T1000 (cell line): ENCODE measurements at places on chromosomes 6 and 20.

GRCh38 chr6:25956226-25956625 is 6.4 kb upstream of the TRIM38 start:
- DNase-seq: no peak

DNA sequence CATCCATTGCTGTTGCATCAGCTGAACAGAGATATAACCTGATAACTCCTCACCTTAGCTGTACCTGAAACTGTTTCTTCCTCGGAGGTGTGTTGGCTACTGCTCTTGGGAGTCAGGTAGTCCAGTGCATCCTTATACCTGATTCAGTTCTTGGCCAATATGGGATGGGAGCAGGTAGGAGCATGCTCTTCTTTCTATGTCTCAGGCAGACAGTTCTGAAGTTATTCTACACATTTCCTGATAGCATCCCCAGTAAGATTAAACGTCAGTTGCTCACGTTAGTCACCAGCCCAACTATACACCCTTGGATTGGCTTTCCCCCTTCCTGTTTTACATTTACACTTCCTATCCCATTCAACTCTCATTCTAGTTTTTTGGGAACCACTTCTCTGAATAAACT is 244.3 kb upstream of the FLRT3 start:
- DNase-seq: no peak

- DNase-seq: no peak
These were observed 60.8 kb downstream of the STX11 start for GRCh38 chr6:144211160-144211559.

- DNase-seq: no peak
These were observed 120.1 kb downstream of the RPS12 start for GRCh38 chr6:132934496-132934895.

DNA sequence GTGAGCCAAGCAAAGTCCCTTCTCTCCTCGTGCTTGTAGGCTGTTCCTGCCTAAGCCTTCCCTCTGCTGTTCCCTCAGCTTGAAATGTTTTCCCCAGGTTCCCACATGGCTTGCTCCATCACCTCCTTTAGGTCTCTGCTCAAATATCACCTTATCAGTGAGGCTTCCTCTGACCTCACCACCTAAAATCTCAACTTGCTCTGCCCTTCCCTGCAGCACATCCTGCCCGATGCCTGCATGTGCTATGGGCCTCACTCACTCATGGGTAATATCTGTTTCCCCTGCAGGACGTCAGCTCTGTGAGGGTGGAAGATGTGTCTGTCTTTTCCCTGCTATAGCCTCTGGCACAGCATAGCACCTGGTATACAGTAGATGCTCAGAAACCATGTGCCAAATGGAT is 29.9 kb upstream of the FKBP1A start:
- DNase-seq: no peak

DNA sequence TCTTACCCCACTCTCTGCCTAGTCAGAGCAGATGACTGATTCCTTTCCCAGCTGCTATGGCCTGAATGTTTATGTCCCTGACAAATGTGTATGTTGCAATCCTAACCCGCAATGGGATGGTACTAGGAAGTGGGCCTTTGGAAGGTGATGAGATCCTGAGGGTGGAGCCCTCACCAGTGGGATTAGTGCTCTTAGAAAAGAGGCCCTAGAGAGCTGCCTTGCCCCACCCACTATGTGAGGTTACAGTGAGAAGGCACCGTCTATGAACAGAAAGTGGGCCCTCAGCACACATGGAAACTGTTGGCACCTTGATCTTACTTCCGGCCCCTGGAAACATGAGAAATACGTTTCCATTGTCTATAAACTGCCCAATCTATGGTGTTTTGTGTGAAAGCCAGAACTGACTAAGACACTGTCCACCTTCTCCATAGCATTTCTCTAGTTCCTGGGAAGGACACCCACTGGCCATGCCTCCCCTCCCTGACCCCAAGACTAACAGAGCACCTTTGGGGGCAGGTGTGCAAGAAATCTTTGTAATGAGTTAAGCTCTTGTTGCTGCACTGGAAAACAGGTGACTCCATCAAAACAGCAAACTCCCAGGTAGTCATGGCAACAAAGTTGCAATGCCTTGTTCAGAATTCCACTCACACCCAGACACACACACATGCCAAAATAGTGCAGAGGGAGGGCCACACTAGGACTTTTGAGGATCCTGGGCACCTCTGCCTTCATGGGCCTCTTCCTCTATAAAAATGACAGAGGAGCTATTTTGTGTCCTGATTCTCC is 16.2 kb downstream of the GABRR2 start:
- DNase-seq: peak; percentile 31

GRCh38 chr6:56434606-56435005 is 187.2 kb upstream of the COL21A1 start:
- no peak for DNase-seq

- no peak for DNase-seq
These were observed 12.4 kb upstream of the SPDEF start for GRCh38 chr6:34568341-34569201.

DNA sequence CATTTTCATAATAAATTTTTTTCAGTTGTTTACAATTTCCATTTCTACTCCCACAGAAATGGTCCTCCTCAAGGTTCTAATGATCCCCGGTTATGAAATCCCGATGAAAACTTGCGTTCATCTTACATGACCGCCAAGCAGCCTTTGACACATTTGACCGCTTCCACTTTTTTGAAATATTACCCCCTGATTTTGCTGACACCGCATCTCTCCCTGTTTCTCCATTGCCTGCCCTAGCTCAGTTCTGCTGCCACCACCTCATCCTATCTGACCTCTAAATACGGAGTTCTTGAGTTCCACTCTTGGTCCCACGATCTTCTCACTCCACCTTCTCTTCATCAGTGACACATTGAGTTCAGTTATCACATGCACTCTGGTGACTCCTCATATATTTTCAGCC is 74.1 kb downstream of the SLC35B3 start:
- DNase-seq: no peak

DNA sequence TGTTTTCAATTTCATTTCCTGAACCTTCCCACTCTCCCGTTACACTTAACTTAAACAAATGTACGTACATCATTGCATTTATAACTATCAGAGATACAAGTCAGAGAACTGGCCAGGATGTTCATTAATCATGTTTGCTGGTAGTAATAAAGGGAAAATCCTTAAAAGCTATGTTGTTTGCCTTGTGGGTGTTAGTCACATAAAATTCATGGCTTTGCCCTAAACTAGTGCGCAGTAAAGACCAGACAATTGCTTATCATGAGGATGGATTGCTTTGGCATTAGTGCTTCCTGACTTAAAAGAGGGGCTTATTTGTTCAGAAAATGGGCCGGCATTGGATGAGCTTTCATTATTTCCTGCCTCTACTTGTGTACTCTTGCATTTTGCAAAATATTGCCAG is 1037.3 kb upstream of the FLRT3 start:
- no peak for DNase-seq

DNA sequence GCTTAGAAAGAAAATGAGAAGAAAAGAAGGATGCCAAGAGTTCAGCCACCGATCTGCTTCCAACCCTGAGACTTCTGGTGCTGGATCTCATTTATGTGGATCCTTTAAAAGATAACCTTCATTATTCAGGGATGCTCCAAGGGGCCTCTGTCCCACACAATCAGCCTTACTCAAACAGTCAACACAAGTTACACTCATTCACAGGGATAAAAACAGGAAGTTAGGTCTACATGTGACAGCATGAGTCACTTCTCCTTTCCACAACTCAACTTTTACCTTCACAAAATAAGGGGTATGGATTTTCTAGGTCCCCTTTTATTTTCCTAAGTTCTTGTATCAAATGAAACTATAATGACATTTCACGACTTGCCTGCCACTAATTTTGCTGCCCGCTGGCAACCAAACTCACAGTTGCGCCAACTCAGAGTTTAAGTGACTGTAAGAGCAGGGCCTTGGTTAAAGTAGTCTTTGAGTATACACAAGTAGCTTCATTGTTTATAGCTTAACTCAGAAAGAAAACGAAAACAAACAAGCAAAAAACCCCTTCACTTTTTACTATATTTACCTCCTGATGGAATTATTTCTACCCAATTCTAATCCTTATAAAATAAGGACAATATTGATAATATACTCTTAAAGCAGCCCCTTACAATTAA is 278.8 kb upstream of the RUNX2 start:
- no peak for DNase-seq

GRCh38 chr20:44730441-44730840 is 15.2 kb upstream of the KCNK15 start:
- DNase-seq: peak; percentile 89

DNA sequence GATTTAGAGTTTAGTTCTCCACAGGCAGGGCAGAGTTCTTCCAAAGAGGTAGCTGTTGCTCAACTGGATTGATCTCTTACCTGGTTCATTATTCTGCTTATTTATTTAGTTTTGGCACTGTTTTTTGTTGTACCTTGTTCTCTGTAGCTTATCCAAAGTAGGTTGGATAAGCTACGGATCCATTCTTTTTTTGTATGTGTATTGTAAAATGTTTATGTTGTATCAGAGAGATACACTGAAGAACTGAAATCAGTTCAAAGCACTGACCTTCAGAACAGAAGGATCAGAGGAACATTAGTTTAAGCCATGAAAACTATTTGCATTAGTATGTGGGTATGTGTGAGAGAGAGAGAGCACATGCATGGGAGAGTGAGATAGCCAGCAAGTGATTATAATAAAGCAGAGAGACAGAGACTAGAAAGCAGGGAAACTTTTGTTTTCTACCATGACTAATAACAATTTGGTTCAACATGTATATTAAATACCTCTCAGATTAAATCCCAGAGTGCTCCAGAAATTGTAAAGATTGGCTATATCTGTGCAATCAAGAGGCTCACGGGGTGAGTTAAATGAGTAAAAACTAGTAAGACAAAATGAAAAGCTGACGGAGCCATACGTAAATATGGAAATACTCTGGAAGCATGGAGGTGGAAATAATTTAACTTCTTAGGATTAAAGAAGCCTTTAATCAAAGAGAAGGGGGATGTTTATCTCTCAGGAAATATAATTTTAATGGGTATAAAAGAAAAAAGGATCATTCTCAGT is 40.2 kb downstream of the ITCH start:
- DNase-seq: no peak

- no peak for DNase-seq
These were observed 21.0 kb downstream of the LATS1 start for GRCh38 chr6:149696901-149697300.

DNA sequence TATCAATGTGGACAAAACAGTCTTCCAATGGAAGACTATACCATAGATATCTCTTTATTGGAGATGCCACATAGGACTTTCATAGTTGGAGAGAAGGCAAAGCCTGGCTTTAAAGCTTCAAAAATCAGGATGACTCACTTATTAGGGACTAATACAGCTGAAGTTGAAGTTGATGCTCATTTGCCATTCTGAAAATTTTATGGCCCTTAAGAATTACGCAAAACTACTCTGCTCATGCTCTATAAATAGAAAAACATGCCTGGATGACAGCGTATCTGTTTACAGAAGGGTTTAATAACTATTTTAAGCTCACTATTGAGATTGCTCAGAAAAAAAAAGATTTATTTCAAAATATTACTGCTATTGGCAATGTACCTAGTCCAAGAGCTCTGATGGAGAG is 155.5 kb upstream of the DST start:
- DNase-seq: no peak

GRCh38 chr6:72321788-72322187 is 300.1 kb upstream of the KCNQ5 start:
- DNase-seq: no peak

- peak; percentile 63 for DNase-seq
These were observed 53.7 kb downstream of the BMP7 start for GRCh38 chr20:57212534-57213276.

GRCh38 chr6:43517505-43518357 is 842 bp downstream of the POLR1C start:
- no peak for DNase-seq

GRCh38 chr6:110095935-110096334 is 83.5 kb downstream of the WASF1 start:
- DNase-seq: no peak

- DNase-seq: no peak
These were observed 72.3 kb upstream of the IPCEF1 start for GRCh38 chr6:154428897-154429296.

DNA sequence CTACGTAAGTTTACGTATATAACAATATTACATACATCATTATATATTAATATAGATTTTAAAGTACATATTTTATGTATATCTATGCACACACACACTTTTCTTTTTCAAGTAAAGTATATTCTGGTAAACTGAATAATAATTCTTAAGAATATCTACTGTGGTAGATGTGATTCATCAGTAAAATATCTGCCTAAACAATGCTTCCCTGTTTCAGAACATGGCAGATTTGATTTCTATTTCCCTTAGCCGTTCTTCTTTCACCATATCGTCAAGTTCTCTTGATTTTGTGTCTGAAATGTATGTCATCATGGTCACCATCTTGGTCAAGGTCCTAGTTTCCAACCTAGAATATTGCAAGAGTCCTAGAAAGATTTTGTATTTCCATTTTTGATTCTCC is 195.6 kb downstream of the HDGFL1 start:
- no peak for DNase-seq

DNA sequence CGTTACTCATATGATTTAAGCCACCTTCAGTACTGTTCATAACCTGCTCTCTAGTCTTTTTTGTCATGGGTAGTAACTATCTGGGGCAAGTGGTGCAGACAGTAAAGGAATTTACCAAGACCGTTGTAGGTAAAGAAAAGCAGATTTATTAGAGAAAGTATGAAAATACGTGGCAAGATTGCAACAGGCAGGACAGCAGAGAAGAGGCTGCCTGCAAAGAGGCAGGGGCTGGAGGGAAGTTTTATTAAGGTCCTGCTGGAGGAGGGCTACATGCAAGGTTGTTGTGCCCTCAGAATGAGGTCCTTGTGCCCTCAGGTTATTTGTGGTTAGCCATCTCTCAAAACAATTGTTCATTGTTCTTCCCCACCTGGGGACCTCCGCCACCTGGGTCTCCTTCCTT is 444.3 kb downstream of the BCKDHB start:
- no peak for DNase-seq

- DNase-seq: no peak
These were observed 124.1 kb upstream of the THEMIS start for GRCh38 chr6:128024969-128025368.

- no peak for DNase-seq
These were observed 242.5 kb upstream of the ZFP64 start for GRCh38 chr20:52434041-52434425.

- no peak for DNase-seq
These were observed 209.3 kb upstream of the PDE10A start for GRCh38 chr6:165872311-165872710.

GRCh38 chr6:119284861-119285521 is 64.6 kb downstream of the MAN1A1 start:
- DNase-seq: no peak

GRCh38 chr20:64096535-64096934 is 10.8 kb downstream of the NPBWR2 start:
- DNase-seq: no peak

DNA sequence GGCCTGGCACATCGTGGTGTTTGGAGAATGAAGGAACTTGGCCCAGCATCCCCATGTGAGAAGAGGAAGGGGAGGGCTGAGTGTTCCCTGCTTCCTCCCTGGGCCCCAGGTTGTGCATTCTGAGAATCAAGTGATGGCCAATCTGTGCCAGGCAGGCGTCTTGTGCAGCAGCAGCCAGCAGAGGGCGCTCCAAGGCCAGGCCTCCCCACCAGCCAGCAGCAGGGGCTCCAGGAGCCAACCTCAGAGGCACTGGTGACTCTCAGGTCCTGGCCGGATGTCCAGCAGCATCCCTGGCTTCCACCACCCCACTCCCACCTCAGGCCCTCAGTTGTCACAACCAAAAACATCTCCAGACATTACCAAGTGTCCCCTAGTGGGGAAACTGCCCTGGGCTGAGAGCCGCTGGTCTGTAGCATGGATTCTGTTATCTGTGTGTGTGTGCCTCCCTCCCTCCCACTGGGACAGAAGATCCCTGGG is 192.0 kb downstream of the PREX1 start:
- DNase-seq: peak; percentile 63

GRCh38 chr20:53255102-53255710 is 283.0 kb downstream of the TSHZ2 start:
- no peak for DNase-seq
